ENCODE measurements at places on chromosomes 1 and 21.

- DNase-seq = no peak
Measured at GRCh38 chr1:192133350-192133926, 24.8 kb upstream of the RGS18 start.

DNA sequence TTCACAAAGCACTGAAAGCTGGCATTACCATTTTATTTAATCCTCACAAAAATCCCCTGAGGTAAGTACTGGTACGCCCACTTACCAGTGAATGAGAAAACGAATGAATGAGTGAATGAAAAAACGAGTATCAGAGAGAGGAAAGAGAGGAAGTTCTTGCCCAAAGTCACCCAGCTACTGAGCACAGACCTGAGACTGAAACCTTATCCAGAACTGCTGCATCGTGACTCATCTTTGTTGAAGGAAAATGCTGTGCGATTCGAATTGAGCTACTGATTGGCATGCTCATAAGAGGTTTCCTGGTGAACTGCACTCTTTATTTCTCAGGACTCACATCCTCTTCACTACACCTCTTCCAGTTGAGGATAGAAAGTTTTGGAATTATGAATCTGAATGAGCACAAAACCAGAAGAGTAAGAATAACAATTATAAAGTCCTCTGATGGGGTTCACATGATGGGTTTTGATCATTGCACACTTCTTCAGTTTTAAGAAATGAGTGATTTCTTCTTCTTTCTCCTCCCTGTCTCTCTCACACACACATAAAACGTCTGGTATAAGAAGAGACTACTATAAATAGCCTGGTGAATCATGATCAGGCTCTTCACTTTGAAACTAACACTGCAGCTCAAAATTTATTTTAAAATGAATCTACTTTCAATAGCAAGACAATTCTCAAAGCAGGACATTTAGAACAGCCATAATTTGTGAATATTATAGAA lies 32.1 kb downstream of the IL12RB2 start:
- no peak for DNase-seq

- no peak for DNase-seq
Measured at GRCh38 chr1:39294531-39294930, 90.0 kb downstream of the MACF1 start.

- no peak for DNase-seq
Measured at GRCh38 chr1:110082477-110082876, 12.0 kb upstream of the ALX3 start.

DNA sequence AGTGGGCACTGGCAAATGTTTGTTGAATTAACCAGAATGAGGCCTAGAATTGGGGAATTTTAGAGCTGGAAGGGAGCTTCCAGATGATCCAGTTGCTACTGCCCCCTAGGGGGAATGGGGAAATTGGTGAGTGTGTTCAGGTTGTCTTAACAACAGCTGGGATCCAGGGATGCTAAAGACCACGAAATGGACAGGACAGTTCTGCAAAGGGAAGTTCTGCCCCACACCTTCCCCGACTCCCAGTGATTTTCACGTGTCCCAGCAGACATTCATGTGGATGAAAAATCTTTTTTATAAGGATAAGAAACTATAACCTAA lies 33.9 kb downstream of the TRIM62 start:
- DNase-seq = no peak

DNA sequence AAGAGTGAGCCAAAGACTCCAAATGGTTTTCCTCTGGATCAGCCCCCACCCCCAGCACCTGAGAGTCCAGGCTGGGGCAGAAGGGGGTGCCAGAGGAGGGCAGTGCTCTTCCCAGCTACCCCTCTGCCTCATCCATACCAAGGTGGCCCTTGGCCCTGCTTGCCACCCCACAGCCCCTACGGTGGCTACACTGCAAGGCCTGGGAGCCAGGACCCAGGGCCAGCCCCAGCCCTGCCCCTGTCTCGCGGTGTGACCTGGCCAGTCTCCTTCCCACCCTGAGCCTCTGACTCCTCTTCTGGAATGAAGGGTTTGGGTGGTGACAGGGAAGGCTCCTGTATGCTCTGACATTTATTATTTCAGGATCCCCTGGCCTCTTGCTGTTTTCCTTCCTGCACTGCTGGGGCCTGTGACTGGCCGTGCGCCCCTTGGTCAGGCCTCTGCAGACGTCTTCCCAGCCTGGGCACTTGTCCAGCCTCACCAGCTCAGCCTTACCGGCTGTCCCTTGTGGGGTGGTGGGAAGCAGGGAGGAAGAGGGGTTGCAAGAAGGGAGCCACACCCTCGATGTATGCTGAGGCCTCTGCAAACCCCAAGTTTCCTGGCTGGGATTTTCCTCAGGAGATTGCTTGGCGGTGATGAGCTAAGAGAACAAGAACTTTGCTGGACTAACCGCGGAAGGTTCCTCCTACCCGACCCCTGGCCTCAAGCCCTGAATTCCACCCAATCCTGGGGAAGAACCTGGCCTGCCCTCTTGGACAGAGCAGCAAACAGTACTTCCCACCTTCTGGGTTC lies 13.5 kb downstream of the ASAP3 start:
- DNase-seq = no peak

Data from DMS 273 treated with DMSO at 0.1 percent for 48 hours (cell line).